Activated naive CD8-positive, alpha-beta T cell treated with anti-CD3 and anti-CD28 coated beads, Interleukin-2, amount 50 U/mL, for 24 hours (primary cell): ENCODE measurements at places on chromosomes 1 and 21.

GRCh38 chr1:19374083-19374801 is 62.1 kb downstream of the SLC66A1 start:
- H3K4me1 ChIP-seq, result peaks cover 24% of the 10 kb centered on the region
- no peak overlapping the region for H3K4me3 ChIP-seq
- H3K36me3 ChIP-seq, result peaks cover 32% of the 10 kb centered on the region
- H3K27me3 ChIP-seq, result no peaks in the 10 kb centered on the region
- peak overlapping the region; percentile 8 for H3K27ac ChIP-seq

GRCh38 chr1:56215086-56215485 is 364.3 kb downstream of the PLPP3 start:
- H3K27ac ChIP-seq, result no peak overlapping the region
- H3K4me3 ChIP-seq, result no peak overlapping the region
- no peaks in the 10 kb centered on the region for H3K27me3 ChIP-seq
- no peaks in the 10 kb centered on the region for H3K4me1 ChIP-seq

DNA sequence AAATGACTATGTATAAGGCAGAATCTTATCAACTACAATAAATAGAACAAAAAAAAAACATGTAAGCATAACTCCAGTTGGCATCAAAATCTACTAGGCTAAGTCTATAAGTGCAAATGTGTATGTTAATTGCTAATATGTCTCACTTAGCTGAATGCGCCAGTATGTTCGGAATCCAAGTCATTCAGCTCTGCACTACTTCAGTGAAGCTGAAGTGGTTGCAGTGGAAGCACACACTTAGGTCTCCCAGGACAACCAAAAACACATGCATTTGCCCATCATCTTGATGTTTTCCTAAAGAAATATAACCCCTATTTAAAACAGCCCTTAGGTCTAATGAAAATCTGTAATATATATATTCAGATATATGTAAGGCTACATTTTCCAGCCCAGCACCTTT is 41.0 kb upstream of the RGS2 start:
- H3K27me3 ChIP-seq, result peaks cover 11% of the 10 kb centered on the region
- H3K36me3 ChIP-seq, result no peaks in the 10 kb centered on the region

DNA sequence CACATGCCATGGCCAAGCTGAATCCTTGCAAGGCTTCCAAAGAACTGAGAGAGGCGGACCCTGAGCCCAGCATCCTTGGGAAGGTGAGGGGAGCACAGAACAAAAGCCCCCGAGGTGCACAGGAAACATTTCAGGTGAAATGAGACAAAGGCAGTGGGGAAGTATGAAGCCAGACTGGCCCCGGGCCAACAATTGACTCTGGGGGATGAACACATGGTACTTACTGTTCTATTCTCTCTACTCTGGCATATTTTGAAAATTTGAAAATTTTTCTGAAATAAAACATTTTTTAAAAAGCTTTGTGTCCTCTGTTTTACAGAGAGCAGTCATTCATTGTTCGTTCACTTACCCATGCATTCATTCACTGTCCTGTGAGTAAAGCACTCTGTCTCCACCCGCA is 77.7 kb downstream of the GRIK3 start:
- H3K4me1 ChIP-seq, result no peaks in the 10 kb centered on the region
- DNase-seq, result no peak
- H3K4me3 ChIP-seq, result no peak overlapping the region

DNA sequence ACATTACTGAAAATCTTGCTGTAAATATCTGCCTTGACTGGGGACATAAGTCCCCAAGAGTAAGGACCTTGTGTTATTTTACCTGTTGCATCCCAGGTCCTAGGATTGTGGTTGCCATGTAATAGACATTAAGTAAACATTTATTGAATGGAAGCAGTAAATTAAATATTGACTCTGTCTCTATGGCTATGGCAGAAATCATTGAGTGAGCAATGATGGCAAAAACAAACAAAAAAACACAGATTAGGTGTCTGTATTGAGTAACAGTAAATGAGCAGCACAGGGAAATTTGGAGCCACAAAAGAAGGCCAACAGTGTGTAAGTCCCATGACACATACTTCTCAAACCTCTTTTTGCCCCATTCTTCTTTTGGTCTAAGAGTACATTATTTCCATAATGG is 240.4 kb downstream of the NFIA start:
- H3K27me3 ChIP-seq, result no peaks in the 10 kb centered on the region
- H3K4me3 ChIP-seq, result no peak overlapping the region
- no peaks in the 10 kb centered on the region for H3K36me3 ChIP-seq
- peaks cover 43% of the 10 kb centered on the region for H3K4me1 ChIP-seq
- H3K27ac ChIP-seq, result peak overlapping the region; percentile 64
- no peak for DNase-seq

DNA sequence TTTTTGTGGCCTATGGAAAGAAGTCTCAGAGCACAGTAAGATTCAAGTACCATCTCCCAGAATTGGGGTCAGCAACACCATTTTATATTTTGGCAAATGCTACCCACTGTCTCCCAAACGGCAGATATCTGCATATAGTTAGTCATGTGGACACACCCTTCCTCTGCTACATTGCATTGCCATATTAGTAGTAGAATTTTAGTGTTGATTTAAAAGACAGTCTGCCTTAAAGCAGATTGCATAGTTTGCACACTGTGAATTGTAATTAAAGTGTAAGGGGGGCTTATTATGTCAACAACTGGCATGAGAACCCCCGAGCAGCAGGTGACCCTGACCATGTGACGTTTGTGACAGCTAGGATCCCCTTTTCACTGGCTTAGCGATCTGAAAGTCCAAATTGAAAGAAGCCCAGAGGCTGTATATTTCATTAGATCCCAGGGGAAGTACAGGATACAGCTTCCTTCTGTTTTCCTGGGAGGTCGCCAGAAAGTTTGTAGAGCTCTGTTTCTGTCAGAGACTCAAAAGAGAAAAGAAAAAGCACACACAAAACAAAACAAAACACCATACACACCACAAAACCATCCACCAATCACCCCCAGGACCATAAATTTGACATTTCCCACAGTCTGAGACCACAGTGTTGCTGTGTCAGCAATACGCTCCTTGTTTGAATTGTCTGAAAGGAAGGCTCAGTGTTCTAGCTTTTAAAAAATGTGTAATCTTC is 172.4 kb downstream of the NFIA start:
- H3K36me3 ChIP-seq, result no peaks in the 10 kb centered on the region
- H3K4me1 ChIP-seq, result peaks cover 17% of the 10 kb centered on the region
- H3K27me3 ChIP-seq, result no peaks in the 10 kb centered on the region
- no peak overlapping the region for H3K27ac ChIP-seq

DNA sequence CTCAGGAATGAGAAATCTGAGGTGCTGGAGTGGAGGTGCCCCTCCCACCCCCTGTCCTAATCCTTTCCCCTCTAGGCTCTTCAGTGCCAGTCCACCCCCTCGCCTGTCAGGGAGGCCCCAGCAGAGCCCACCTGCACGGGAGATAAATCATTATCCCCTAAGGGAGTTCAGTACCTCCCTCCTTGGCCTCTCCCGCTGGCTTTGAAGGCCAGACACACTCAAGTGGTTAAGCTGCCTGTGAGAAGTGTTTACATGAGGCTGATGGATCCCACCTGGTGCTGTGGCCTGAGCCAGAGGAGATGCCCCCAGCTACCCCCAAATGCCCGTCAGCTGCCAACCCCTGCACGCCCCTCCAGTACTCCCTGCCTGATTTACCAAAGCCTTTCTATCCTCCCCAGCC is 3.7 kb downstream of the RSPO1 start:
- no peaks in the 10 kb centered on the region for H3K4me1 ChIP-seq
- peaks cover 83% of the 10 kb centered on the region for H3K27me3 ChIP-seq
- DNase-seq, result no peak

- H3K36me3 ChIP-seq, result peaks cover 2% of the 10 kb centered on the region
- no peak overlapping the region for H3K4me3 ChIP-seq
- H3K27me3 ChIP-seq, result peaks cover 5% of the 10 kb centered on the region
- no peak for DNase-seq
Measured at GRCh38 chr1:10848109-10848684, 51.8 kb upstream of the CASZ1 start.

DNA sequence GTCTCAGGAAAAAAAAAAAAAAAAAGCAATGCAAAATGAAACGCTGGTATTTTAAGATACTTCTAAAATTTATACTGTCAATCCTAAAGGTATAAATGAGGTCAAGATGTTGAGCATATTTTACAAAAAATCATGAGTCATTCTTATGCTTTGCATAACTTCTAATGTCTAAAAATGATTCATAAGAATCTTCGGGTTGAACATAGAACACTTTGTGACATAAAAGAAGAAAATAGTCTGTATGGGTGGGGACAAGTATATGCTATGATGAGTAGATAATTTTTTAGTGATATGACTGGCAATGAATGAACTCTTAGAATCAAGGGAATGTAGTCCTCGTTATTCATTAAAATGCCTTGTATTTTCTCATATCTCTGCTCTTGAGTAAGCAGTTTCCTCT is 416.9 kb upstream of the USP24 start:
- H3K4me1 ChIP-seq, result no peaks in the 10 kb centered on the region
- no peak overlapping the region for H3K27ac ChIP-seq
- H3K27me3 ChIP-seq, result peaks cover 3% of the 10 kb centered on the region
- no peak overlapping the region for H3K4me3 ChIP-seq
- H3K36me3 ChIP-seq, result no peaks in the 10 kb centered on the region

GRCh38 chr1:221336126-221336525 is 405.8 kb downstream of the DUSP10 start:
- H3K4me1 ChIP-seq, result peaks cover 8% of the 10 kb centered on the region
- H3K27me3 ChIP-seq, result peaks cover 8% of the 10 kb centered on the region
- DNase-seq, result no peak
- no peaks in the 10 kb centered on the region for H3K36me3 ChIP-seq
- H3K4me3 ChIP-seq, result no peak overlapping the region

DNA sequence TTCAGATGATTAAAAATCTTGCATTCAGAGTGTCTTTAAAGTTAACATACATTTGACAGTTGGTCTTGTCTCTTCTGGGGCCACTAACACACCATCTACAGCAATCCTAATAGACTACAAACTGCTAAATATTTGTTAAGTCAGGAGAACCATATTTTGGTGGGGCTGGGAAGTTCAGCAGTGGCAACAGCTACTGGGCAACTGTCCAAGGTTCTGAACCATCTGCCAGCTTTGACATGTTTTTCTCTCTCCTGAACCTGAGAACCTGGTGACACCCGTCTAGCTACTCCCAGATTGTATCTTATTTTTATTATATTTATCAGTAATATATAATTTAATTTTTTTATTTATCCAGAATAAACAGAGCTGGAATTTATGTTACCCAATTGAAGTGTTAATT is 199.0 kb upstream of the DPYD start:
- no peaks in the 10 kb centered on the region for H3K27me3 ChIP-seq
- no peak overlapping the region for H3K4me3 ChIP-seq
- H3K36me3 ChIP-seq, result no peaks in the 10 kb centered on the region
- no peak for DNase-seq
- no peaks in the 10 kb centered on the region for H3K4me1 ChIP-seq
- no peak overlapping the region for H3K27ac ChIP-seq

- H3K4me3 ChIP-seq, result no peak overlapping the region
- DNase-seq, result no peak
- no peaks in the 10 kb centered on the region for H3K27me3 ChIP-seq
- peaks cover 10% of the 10 kb centered on the region for H3K36me3 ChIP-seq
- peak overlapping the region; percentile 19 for H3K27ac ChIP-seq
- peaks cover 32% of the 10 kb centered on the region for H3K4me1 ChIP-seq
Measured at GRCh38 chr1:8682573-8682972, 134.9 kb downstream of the RERE start.

GRCh38 chr1:179314928-179315327 is 21.3 kb downstream of the SOAT1 start:
- DNase-seq, result no peak
- H3K36me3 ChIP-seq, result peaks cover 61% of the 10 kb centered on the region
- H3K4me1 ChIP-seq, result peaks cover 23% of the 10 kb centered on the region
- no peak overlapping the region for H3K27ac ChIP-seq

DNA sequence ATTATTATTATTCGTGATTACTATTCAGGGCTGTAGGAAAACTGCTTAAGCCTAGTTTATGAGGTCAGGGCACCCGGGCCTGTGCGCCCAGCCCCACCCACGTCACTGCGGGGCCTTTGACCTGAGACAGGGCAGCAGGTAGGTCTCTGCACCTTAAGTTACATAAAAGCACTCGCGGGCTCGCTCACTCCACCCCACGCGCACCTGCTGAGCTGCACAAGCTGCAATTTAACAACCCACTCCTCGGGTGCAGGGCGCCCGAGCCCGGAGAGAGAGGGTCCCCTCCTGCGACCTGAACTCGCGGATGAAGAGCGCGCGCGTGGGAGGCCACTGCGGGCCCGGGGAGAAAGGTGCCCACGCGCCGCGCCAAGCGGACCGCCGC is 477 bp downstream of the ICMT start:
- no peak for DNase-seq
- H3K4me1 ChIP-seq, result peaks cover 17% of the 10 kb centered on the region
- H3K27me3 ChIP-seq, result peaks cover 22% of the 10 kb centered on the region
- peaks cover 28% of the 10 kb centered on the region for H3K36me3 ChIP-seq

DNA sequence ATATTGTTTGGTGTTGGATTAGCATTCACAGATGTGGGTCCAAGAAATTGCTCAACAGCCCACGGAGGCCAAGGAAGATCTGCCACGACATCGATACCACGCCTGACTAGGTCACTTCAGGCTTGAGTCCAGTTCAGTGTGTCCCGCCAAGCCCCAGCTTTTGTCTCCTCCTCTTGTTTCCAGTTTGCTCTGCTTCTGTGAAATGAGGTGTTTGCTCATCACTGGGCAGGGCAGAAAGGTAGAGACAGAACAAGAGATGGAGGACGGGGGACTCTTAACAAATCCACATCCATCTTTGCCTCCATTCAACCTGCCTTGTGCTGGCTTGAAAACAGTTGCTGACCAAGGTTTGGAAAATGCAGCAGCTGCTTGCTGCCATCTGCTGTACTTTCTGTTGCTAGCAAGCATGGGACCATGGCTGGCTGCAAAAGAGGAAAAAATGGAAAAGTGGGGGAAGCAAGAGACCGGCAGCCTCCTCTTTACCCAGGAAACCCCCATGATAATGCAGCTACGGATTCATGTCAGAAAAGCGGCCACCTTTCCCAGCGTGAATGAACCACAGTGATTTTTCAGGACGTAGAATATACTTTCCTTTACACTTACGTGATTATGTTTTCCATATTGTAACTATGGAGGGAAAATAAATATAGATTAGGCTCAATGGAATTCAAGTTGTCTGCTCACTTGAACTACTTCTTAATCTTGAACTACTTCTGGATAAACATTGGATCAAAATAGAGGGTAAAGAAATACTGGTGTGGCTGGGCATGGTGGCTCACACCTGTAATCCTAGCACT is 80.2 kb upstream of the GREM2 start:
- H3K27ac ChIP-seq, result no peak overlapping the region
- DNase-seq, result no peak
- no peak overlapping the region for H3K4me3 ChIP-seq
- no peaks in the 10 kb centered on the region for H3K27me3 ChIP-seq
- H3K4me1 ChIP-seq, result peaks cover 4% of the 10 kb centered on the region
- H3K36me3 ChIP-seq, result no peaks in the 10 kb centered on the region

DNA sequence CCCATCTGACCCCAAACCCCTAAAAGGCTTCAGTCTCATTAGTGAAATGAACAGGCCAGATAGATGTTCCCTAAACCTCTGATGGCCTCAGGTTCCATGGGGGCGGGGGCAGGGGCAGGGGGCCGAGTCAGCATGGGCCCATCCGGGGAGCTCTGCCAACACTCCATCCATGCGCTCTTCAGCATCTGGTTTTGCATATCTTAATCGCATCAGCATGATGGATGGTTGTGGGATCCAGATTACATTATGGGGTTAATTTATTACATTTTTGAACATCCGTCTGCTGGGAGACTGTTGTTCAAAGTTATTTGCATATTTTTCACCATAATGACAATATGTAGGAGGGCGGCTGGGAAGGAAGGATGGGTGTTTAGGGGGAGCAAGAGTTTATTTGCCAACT is 3.1 kb upstream of the MAD2L2 start:
- peaks cover 14% of the 10 kb centered on the region for H3K27me3 ChIP-seq
- no peaks in the 10 kb centered on the region for H3K36me3 ChIP-seq
- no peak for DNase-seq
- no peak overlapping the region for H3K27ac ChIP-seq
- peaks cover 10% of the 10 kb centered on the region for H3K4me1 ChIP-seq

- no peak overlapping the region for H3K27ac ChIP-seq
- H3K4me3 ChIP-seq, result no peak overlapping the region
- no peak for DNase-seq
- peaks cover 3% of the 10 kb centered on the region for H3K4me1 ChIP-seq
Measured at GRCh38 chr1:62025892-62026291, 168.8 kb upstream of the L1TD1 start.
